ENCODE measurements at places on chromosomes 13 and 19.
A peak's percentile ranks its signal among the peaks of the same experiment; 100 is the strongest.

DNA sequence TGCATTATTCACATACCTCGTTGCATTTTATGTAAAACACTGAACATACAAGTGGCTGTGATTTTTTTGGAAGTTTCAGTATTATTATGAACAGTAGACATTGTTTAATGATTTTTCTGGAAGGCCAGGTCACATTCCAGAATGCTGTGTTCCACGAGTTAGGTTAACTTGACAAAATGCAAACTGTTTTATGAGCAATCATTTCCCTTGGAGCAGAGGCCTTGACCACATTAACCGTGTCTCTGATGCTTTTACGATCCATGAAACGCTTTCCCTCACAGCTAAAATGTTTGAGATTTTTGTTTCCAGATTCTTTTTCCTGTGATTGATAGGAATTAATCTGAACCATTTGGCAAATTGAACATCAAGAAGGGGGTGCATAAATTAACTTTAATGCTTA, 57.8 kb downstream of the MBNL2 start:
- no peak for DNase-seq

DNA sequence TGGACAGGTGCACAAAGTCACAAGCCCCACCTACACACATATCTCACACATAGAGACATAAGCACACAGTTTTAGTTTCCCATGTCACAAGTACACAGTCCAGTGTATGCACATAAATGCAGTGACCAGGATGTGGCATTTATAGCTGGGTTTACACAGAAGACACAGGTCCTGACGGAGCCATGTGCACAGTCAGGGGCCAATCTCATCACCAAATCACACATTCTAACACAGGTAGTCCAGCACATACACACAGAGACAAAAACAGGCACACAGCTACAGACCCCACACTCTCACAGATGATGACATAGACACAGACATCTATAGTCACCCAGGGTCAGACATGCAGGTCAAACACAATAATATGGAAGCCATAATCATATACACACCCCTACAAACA, 2.1 kb downstream of the NUMBL start:
- no peak for DNase-seq

GRCh38 chr19:39708594-39708993, 4.3 kb downstream of the LGALS14 start:
- no peak for DNase-seq

DNA sequence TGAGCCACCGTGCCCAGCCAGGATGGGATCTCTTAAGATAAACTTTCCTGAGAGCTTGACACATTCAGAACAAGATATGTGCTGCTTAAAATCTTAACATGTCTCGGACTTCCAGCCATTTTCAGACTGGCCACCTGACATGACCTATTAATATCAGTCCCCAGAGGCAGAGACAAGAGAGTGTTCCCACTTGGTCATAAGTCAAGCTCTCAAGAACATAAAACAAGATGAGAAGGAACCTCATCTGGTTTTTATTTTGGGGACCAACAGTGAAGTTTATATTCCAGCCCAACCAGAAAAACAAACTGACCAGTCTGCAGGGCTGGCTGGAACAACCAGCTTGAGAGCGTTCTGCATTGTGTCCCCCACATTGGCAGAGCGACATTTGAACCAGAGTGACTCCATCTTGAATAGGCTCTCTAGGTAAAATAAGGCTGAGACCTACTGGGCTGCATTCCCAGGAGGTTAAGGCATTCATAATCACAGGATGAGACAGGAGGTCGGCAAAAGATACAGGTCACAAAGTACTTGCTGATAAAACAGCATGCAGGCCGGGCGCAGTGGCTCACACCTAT, 21.8 kb upstream of the PLEKHF1 start:
- no peak for DNase-seq

DNA sequence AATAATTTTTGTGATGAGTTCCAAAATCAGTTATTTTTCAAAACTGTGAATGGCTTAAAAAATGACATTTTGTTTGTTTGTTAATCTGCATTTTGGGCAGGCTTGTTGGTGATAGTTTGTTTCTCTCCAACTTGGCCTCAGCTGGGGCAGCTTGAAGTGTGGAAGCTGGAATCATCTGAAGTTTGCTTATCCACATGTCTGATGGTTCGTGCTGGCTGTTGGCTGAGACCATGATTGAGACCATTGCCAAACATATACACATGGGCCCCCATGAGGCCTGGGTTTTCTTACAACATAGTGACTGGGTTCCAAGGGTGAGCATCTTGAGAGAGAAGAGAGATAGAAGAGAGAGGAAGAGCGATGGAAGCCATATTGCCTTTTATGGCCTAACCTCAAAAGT, 201.2 kb downstream of the NDFIP2 start:
- no peak for DNase-seq

GRCh38 chr13:70616847-70617246, 508.6 kb upstream of the KLHL1 start:
- DNase-seq = no peak

- DNase-seq = no peak
Observed at GRCh38 chr13:100297413-100297812, 208.5 kb downstream of the PCCA start.

DNA sequence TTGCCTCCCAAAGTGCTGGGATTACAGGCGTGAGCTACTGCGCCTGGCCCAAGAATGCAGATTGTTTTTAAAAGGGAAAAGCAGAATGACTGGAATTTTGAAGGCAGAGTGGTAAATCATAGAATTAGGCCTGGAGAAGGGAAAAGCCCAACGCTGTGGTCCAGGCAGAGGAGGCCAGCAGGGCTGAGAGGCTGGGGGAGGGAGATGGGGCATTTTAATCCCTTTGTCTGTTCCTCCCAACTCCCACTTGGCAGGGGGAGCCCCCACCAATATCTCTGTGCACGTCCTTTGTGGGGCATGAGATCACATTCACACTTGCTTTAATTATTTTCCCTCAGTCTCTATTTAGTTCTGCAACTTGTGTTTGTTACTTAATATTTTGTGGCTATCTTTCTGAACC, 54.4 kb upstream of the RANBP3 start:
- DNase-seq = no peak

GRCh38 chr13:101455863-101456262, 3.4 kb downstream of the ITGBL1 start:
- no peak for DNase-seq

DNA sequence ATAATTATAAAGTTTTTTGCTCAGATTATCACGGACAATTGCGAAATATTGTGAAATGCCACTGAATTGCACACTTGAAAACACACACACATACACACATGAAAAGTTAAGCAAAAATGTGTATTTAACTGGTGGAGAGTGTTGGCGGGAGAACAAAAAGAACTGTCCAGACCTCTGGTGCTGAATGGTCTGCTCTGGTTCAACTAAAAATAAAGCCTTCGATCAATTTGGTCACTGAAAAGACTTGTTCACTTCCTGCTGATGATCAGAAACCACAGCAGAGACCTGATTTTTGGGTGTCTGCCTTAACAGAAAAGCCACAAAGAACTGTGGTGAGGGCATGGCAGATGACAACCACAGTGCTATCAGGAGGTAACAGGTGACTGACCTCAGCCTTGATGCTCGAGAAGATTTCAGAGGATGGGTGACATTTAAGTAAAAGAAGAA, 4.0 kb upstream of the IGFL1 start:
- no peak for DNase-seq

DNA sequence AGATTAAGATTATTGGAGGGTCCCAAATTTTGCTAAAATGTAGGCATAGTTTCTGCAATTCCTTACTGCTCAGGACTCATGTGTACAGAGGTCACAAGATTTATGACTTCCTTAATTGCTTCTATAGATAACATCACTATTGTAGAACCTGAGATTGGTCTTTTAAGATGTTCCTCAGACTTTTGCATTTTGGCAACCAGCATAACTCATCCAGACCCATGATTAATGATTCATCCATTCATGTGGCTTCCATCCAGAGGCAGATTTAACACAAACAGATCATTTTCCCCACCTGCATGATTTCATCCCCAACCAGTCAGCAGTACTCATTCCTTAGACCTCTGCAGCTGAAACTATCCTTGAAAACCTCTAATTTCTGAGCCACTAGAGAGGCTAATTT, 34.5 kb upstream of the CEACAM8 start:
- DNase-seq = no peak

DNA sequence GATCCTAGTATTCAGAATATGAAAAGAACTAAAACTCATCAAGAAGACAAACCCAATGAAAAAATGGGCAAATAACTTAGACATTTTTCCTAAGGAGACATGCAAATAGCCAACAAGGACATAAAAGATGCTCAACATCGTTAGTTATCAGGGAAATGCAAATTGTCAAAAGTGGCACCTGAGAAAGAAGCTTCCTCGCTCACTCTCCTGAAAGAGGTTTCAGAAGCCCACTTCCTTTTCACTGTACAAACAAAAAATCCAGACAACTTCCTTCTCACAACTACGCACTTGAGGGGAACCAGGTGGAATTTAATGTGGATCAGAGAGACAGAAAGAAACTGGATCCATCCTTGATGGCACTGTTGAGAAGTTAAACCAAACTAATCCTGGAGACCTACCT, 41.5 kb downstream of the KLF12 start:
- no peak for DNase-seq

- DNase-seq = peak; percentile 46
Observed at GRCh38 chr19:3457528-3458228, 22.6 kb downstream of the SMIM24 start.

DNA sequence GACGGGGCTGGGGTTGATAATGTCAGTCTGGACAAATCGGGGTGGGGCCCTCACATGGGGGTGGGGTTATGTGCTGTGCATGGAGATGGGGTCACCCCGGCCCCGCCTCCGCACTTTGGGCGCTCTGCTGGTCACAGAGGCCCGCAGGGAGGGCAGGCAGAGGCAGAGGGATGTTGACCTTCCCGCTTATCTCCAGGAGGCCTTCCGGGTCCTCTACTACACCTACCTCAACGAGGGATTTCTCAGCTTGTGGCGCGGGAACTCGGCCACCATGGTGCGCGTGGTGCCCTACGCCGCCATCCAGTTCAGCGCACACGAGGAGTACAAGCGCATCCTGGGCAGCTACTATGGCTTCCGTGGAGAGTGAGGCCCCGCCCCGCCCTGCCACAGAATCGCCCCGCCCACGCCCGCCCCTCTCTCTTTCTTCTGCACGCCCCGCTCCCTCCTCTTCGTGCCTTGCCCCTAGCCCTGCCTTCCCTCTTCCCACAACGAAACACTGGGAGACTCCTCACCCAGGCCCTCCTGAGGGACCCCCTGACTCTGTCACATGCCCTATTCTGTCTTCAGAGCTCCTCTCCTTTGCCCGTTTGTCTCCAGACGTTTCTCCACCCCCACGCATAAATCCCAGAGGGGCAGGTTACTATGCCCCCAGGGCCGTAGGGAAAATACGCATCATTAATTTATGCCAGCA, 32.8 kb downstream of the TMEM161A start:
- peak; percentile 65 for DNase-seq

DNA sequence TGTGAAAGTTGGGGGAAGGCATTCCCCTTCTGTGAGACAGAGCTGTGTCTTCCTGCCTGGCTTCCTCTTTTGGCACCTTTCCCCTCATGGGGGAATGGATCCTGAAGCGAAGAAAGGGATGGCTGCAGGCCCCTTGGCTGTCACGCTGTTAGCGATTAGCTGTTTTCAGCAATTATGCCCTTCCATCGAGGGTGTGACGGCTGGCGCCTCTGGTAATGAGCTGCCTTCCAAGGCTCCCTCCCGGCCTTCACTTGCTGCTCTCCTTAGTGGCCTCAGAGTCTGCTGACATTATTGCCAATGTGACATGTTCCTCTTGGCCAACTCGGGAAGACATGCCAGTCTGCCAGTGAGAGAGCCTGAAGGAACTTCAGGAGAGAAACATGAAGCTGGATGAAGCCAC, 162.1 kb downstream of the ZIC5 start:
- no peak for DNase-seq

GRCh38 chr19:10535613-10536012, 8.1 kb upstream of the ATG4D start:
- no peak for DNase-seq

GRCh38 chr13:92602560-92602959, 624.0 kb upstream of the GPC6 start:
- no peak for DNase-seq

DNA sequence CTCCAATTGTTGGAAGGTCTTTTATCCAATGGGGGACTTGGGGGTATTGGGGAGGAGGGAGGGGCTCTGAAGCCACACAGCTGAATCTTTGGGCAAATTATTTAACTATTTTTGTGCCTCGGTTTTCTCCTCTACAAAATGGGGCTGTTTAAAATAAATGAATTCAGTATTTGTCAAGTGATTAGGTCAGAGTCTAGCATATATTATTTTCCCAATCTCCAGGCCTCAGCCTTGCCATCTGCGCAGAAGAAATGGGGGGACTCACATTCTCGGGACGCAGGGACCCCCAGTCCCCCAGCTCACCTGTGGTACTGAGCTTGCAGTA, 1.5 kb downstream of the TLE5 start:
- DNase-seq = no peak

DNA sequence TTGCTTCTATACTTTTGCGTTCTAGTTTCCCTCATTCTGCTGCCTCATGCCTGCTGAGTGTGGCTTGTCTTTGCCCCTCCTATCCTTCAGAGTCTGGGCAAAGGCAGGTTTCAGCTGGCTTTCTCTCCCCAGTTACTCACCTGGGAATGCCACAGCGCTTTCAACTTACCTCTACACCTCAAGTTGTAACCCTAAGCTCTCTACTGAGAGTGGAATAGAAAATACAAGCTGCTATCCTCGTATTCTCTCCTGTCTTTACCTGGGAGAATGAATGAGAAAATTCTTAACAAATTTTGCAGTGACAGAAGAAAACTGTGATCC, 316.3 kb upstream of the KLF12 start:
- no peak for DNase-seq

DNA sequence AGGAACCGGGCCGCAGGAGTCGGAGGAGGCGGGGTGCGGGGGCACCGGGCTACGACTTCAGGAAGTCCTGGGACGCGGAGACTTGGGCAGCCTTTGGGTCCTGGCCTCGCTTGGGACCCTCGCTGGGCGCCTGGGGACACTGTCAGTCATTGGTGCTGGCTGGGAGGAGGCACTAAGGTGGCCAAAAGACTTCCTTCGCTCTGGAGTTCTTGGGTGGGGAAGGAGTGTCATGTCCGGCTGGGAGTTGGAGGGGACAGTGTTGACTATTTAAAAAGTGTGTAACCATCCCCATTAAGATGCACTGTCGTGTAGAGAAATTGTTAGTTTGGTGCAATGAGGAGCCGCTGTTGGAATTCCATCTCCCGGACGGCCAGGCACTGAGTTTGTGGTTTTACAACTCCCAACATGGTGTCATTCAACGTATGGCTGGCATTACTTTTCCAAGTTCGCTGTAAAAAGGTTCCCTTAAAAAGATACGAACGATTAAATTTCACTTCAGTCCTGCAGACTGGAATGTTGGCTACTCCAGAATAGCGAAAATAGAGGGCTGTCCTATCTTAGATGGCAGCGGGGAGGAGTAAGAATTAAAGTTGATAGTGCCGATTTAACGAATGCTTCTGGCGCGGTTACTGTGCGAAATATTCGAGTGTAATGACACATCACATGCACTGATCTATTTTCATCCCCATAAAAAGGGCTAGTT, 776 bp downstream of the DNAJC3 start:
- DNase-seq = no peak

GRCh38 chr13:63199508-63199907, 1783.9 kb upstream of the PCDH20 start:
- DNase-seq = no peak

- no peak for DNase-seq
Observed at GRCh38 chr13:33092073-33092987, 76.1 kb downstream of the KL start.

- no peak for DNase-seq
Observed at GRCh38 chr19:47703301-47703700, 9.9 kb upstream of the EHD2 start.

All from GM20000 (cell line).